ENCODE measurements at places on chromosomes 7 and 10.

- DNase-seq = no peak
Observed at GRCh38 chr7:83362871-83363550, 200.3 kb upstream of the PCLO start.

- DNase-seq = peak; percentile 92
Observed at GRCh38 chr10:102644646-102645387, 538 bp downstream of the TRIM8 start.

- DNase-seq = no peak
Observed at GRCh38 chr10:43939939-43940820, 291.5 kb upstream of the ZNF32 start.

- DNase-seq = peak; percentile 6
Observed at GRCh38 chr7:128882134-128882533, 19.5 kb downstream of the ATP6V1F start.

Measured in Right ventricle myocardium superior (tissue), 1 donor.